ENCODE measurements at places on chromosomes 13 and 19.

DNA sequence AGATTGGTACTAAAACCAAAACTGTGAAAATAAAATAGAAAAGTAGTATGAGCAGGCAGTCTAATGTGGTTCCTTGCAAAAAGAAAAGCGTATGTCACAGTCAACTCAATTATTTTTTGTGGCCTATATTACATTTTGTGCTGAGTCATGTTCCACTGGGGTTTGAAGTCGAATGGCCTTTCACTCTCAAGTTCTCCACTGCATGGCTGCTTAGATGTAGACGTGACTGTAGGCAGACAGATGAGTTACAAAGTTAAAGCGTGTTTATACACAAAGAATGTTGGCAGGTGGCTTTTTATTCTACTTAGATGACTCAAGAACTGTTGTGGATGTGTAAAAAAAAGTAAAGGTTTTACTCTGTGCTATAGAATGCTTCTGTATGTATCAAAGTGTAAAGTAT, 133.9 kb downstream of the SLITRK6 start:
- DNase-seq = no peak

DNA sequence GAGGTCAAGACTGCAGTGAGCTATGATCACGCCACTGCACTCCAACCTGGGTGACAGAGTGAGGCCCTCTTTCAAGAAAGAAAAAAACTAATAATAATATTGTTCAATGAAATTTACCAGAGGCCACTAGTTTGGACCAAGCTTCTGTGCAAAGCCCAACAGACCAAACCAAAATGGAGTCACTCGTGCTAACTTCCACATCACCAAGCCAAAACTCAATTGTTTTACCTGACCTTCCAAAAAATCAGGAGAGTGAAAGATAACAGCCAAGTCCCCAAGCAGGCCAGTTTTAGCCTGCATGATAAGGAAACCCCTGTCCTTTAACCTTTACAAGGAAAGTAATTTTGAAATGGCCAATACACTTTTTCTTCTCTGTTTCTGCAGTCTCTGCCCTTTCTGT, 20.0 kb downstream of the LYPD3 start:
- DNase-seq = no peak

DNA sequence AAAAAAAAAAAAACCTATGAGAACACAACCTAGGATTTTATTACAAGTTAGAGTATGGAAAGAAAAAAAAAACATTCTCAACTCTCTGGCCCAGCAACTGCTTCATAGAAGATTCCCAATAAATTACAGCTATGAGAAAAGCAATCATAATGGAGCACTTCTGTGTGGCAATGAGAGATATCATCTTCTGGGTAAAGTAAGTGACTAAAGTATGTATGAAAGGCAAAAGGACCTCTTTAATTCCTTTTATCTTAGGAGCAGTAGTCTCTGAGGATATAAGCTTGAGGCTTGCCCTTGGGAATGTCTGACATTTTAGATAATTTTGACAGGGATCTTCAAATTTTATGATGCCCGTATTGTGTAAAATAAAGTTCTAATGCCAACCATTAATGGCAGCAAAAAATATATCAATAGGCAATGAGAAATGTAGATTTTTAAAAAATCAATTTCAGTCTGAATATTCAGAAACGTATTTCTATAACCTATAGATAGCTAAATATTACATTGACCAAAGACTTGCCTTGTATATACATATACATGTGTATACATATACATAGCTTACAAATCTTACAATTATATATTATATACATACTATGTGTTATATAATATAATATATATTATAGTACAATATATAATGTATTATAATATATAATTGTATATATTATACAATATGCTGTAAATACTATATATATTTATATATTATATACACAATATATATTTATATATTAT, 823.9 kb upstream of the SLITRK1 start:
- DNase-seq = no peak

DNA sequence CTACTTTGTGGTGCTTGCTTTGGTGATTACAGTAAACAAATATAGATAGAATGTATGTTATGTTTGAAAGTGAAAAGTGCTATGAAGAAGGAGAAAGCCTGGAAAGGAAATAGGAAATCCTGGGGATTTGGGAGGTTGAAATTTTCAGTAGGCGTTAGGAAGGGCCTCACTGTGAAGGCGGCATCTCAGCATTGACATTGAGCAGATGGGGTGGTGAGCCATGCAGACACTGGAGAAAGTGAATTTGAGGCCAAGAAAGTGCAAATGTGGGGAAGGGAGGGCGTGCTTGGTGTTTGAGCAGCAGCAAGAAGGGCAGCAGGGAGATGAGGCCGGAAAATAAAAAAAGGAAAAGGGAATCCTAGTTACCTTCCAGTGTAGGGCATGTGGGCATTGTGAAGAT, 20.3 kb downstream of the SOX21 start:
- DNase-seq = no peak

GRCh38 chr13:41833831-41834230, 127.1 kb downstream of the VWA8 start:
- DNase-seq = no peak

DNA sequence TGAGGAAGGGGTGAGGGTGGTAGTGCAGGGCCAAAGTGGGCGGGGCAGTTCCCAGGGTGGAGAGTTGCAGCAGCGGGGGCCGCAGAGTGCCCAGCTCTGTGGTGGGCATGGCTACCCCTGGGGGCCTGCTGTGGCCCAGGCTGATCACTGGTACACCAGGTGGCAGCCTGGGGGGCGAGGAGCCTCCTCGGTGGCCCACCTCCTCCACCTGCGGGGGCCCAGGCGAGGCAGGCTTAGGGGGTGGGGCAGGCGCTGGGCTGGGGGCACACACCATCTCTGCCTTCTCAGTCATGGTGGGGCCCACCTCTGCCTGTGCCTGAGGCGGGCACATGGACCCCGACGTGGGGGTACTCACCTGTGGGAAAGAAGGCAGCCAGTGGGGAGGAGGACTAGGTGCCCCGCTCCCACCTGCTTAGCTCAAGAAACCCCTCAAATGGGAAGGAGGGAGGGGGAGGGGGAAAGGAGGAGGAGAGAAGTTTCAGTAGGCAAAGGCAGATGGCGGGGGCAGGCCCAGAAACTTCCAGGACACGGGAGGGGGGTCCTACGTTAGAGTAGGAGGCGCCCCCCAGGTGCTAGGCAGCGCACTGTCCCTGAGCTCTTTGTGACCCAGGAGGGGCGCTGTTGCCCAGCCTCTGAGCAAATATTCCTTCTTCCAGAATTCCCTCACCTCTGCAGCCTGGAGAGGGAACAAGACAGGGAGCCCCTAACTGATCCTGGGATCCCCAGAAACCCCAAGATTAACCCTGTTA, 1.6 kb downstream of the LYL1 start:
- DNase-seq = no peak

GRCh38 chr13:38941353-38941945, 49.2 kb downstream of the STOML3 start:
- no peak for DNase-seq

GRCh38 chr19:49875857-49876421, 1.2 kb downstream of the AKT1S1 start:
- DNase-seq = peak; percentile 66

GRCh38 chr13:20840568-20840967, 62.0 kb downstream of the XPO4 start:
- DNase-seq = no peak

- DNase-seq = no peak
Measured at GRCh38 chr13:101341464-101341863, 74.8 kb downstream of the NALCN start.

DNA sequence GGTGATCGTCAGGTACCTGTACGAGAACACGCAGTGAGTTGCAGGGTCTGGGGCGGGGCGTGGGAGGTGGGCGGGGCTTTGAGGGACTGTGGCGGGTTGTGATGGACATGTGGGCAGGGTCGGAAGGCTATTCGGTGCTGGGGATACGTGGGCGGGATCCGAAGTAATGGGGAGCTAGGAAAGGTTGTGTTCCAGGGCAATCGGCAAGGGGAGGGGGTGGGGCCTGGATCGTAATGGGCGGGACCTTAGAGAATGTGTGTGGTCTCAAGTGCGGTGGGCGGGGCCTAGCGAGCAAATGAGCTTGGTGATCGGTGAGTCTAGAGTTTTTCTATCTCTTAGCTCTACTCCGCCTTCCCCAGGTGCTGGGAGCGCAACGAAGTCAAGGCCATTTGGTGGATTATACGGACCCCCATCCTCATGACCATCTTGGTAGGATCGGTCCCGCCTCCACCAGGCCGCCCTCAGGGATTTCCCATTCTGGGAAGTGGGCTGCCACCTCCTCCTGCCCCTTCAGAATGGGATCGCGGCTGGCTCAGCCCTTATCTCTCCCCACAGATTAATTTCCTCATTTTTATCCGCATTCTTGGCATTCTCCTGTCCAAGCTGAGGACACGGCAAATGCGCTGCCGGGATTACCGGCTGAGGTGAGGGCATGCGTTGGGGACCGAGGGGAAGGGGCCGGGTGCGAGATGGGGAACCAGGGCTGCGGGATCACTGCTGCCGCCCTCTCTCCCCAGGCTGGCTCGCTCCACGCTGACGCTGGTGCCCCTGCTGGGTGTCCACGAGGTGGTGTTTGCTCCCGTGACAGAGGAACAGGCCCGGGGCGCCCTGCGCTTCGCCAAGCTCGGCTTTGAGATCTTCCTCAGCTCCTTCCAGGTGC, 9.6 kb downstream of the GIPR start:
- peak; percentile 86 for DNase-seq

DNA sequence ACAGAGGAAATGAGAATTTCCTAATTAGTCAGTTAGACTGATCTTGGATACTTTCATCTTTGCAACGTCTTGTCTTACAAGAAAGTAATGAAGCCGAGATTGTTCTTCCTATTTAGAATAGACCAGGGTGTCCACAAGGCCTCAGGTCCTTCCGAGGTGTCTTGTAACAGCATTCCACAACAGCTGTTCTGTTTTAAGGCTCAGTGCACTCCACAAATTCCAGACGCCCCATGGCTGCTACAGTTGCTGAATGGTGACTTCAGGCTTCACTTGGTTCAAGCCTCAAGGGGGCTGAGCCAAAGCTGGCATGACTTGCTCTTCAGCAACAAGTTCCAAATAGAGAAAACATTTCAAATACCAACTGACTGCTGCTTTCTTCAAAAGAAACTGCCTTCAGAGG, 143.4 kb downstream of the SHISA2 start:
- DNase-seq = no peak

DNA sequence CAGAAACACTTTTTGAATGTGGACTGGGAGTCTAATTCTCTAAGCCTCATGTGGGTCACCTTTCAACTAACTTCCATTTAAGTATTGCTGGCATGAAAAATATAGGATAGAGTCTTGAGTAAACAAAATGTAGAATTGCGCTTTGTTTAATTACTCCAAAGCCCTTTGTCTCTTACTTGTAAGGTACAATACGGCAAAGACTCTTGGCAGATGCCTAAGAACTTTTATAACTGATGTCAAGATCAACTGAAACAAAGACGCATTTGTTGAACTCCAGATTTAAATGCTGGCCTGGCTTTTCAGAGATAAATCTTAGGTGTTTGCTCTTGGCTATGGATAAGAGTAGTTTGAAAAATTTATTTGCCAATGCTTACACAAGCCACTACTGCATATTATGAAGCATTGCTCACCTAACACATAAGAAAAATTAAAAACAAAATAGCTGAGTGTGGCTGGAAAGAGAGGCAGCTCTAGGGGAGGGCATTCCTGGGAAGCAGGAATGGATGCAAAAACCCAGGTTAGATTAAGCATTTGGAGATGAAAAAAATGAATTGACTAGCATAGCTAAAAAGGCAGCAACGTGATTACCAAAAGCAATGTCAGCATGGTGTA, 107.3 kb upstream of the STARD13 start:
- no peak for DNase-seq

- DNase-seq = peak; percentile 51
Measured at GRCh38 chr19:38684078-38684861, 36.8 kb downstream of the ACTN4 start.

DNA sequence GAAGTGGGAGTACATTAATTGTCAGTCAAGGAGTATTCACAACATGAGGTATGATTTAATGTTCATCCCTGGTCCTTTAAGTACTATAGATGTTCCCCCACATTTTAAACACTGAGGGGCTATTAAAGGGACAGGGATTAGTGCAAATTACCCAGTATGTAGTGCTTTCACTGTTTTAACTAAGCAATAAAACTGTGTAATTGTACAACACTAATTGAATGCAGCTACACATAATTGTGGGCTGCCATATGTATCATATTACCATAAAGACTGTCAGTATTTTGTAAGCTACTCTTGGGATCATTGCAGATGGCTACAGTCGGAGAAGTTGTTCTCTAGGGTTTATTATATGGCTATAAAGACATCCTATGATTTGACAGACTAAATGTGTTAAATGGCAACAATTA, 316.6 kb downstream of the DCLK1 start:
- no peak for DNase-seq

DNA sequence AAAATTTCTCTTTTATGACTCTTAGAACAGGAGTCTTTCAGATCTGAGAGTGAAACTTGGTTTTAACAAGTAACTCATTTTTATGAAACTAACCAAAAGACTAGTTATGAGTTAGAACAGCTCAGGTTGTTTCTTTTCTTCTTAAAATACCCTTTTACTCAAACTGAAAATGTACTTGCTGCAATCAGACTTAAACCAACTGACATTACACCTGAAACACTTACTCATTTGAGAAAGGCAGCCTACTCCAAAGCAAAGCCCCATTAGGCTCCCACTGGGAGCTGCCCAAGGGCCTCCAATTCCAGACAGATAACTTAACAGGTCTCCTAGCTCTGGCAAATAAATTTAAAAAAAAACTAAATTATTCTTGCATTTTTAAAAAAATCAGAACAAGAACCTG, 3.6 kb downstream of the FOXO1 start:
- DNase-seq = no peak

GRCh38 chr13:74132776-74133656, 1.2 kb downstream of the KLF12 start:
- peak; percentile 54 for DNase-seq

DNA sequence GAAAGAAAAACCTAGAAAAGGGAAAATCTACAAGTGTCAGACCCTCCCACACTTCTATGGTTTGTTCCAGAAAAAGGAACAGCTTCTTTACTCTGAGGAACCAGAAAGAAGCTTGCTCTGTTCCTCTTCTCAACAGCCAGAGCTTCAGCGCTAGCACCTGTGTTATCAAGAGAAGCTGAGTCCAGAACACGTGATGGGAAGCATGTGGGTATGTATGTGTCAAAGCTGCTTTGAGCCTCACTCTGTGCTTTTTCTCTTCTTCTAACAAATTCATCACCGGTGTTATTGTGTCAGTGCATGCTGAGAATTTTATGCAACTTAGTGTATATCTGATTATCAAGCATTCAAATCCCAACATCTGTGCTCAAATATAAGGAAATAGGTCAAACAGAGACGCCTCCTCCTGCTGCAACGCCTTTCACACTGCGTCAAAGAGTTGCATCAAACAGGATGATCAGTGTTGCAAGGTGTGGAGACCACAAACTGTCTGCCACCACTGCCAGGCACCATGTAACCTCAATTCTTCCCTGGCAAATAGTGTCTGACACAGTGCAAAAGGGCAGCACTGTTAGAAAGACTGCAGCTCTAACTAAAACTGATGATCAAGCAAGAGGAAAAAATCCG, 83.9 kb downstream of the LRRC63 start:
- DNase-seq = peak; percentile 74

- no peak for DNase-seq
Measured at GRCh38 chr19:18226956-18227780, 930 bp upstream of the PDE4C start.

All from CD4-positive, alpha-beta T cell treated with Interleukin-12 subunit alpha and Interleukin-12 subunit beta, for 1 hour (primary cell).